ENCODE measurements at places on chromosomes 1 and 21.
A peak's percentile ranks its signal among the peaks of the same experiment; 100 is the strongest.

DNA sequence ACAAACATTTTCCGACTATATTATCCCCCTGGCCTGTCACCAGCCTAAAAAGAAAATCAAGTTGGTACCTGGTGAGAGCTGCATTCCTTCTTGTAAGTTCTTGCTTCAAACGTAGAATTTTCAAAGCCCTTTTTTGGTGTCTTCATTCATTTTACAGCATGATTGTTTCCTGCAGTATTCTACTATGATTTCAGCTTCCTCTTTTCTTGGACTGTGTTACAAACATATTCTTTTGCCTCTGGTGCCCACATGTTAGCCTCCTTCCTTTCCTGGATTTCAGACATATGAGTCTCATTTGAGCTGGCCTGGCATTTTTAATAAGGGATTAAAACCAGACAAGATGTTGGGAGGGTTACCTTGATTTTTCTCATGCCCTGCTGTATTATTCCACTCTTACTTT is 142.5 kb downstream of the PIGK start:
- DNase-seq, result no peak

GRCh38 chr1:7379441-7379971 is 391.6 kb upstream of the VAMP3 start:
- no peak for DNase-seq

DNA sequence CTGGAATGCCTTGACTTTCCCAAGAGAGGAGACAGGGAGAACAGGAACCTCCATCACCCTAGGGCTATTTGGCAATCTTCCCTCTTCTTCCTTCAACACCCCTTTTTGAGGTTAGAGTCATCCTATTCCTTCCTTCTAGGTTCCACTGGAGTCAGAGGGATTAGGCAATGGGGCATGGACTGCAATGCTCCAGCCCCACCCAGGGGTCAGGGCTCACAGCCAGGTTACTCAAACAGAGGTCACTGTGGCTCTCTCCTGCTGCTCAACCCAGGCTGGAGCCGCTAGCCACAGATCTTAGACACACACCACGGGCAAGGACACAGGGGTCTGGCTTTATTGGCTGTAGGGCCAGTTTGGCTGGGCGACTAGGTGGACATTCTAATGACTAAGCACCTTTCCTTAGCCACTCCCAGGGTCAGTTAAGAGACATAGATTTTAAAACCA is 145.5 kb upstream of the NRIP1 start:
- no peak for DNase-seq

- DNase-seq, result no peak
These were observed 15.8 kb downstream of the RGS8 start for GRCh38 chr1:182668521-182669054.

DNA sequence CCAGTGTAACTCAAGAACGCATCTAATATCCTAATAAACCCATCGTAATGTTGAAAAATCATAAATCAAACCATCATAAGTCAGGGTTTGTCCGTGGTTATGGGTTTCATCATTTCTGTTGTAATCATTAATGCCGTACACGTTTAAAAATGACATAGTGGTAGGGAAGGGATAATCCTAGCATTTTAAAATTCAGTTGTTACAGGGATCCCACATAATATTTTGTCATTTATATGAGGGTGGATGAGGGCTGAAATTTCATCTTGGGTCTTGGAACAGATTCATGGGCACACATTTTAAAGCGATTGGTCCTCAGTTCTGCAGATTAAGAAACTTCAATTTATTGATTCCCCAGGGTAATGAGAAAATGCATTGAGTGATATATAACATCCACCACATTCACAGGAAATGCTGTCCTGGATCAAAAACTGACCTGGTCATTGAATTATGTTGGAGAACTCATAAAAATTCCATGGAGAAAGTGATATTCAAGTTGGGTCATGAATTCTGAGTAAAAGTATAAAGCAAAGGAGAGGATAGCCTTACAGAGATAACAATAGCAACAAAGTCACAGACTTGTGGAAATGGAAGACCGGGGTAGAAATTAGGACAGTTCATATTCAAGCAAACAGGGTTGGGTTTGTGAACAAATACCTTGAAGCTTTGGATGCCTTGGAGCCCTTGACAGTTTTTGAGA is 1527.3 kb upstream of the TPTE start:
- no peak for DNase-seq

- DNase-seq, result peak; percentile 9
These were observed 26.1 kb downstream of the ATP5PF start for GRCh38 chr21:25708467-25709065.

DNA sequence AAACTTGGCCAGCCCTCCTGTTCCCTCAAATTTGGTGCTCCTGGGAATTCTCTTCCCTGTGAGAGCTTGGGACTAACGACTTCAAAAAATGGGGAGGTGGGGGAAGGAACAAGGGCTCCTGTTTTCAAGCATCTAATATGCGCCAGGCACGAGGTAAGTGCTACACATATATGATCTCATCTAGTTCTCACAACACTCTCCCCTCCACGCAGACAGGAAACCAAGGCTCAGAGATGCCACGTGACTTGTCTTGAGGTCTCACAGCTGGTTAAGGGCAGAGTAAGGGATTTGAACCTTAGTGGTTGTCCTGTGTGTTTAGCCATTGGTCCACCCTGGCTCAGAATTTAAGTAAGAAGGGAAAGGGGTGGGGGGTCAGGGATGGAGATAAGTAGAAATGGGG is 125.9 kb downstream of the DMRTB1 start:
- DNase-seq, result no peak

GRCh38 chr1:180555411-180555810 is 3.4 kb upstream of the OVAAL start:
- DNase-seq, result no peak

DNA sequence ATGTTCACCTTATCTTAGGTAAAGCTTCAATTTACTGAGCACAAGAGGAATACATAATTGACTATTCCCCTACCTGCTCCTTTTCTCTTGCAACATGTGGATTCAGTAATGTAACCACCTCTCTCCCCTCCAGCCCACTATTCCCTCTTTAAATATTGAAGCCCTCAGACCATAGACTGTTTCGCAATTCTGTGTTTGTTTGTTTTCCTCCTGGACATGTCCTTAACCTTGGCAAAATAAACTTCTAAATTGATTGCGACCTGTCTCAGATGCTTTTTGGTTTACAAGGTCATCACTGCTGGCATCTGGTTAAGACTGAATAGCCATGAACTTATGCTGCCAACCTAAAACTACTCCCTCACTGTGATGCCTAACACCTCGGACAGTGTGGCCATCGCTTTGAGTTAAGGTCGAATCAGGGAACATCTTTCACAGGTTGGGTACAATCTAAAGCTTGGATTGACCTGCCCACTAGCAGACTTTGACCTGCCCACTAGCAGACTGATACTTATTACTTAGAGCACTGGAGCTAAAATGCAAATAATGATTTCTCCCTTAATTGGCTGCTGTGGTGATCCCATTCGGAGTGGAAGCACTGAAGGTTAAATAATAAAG is 10.2 kb upstream of the CDC42BPA start:
- no peak for DNase-seq

GRCh38 chr1:156809281-156809680 is 7.4 kb downstream of the SH2D2A start:
- no peak for DNase-seq

DNA sequence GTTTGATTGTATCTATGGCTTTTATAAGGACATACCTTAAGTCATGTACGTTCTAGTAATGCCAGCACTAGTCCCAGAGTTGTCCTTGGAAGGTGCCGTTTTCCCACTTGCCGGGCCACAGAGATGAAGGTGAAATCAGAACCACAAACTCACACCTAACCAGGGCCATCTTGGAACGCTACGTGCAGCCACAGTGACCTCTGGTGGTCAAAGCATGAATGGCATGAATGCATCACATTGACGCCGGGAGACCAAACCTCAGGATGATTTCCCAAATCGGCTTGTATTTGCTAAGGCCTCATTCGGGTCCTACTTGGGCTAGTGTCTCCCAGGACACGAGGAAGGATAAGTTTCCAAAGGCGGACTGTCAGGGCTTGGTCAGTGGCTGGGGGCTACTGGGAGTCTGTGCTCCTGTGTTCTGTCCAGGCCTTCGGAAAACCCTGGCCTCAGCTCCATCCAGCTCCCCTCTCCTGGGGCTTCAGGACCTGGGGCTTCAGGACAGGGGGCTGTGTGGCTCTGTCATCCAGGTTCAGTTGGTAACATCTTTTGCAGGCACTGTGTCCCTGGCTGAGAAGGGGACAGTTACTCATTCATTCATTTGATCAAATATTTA is 260.5 kb downstream of the PRDM2 start:
- DNase-seq, result peak; percentile 39

GRCh38 chr1:223413216-223413615 is 20.0 kb downstream of the CCDC185 start:
- no peak for DNase-seq

GRCh38 chr21:42038826-42039425 is 28.8 kb upstream of the ZBTB21 start:
- no peak for DNase-seq

DNA sequence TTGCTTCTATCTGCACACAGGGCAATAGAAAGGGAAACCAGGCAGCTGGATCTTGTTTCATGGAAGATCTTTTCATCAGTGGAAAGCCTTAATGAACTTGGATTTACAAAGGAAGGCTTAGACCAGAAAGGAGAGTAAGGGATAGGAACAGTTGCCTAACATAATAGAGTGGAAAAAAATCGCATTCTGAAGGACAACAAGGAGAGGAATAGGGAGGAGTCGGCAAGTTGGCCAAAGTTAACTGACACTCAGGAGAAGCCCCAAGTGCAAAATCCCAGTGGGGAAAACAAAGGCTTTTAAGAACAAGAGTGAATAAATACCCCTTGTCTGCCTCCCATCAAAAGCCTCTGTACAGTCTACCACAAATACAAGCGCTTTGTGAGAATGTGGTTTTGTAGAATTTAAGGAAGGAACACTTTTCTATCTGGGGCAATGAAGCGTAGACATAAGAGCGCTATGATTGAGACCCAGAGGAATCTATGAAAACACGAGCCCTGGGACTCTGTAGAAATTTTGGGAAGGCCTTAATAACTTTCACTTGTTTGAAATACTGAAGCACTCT is 74.1 kb downstream of the ZNF648 start:
- DNase-seq, result no peak

DNA sequence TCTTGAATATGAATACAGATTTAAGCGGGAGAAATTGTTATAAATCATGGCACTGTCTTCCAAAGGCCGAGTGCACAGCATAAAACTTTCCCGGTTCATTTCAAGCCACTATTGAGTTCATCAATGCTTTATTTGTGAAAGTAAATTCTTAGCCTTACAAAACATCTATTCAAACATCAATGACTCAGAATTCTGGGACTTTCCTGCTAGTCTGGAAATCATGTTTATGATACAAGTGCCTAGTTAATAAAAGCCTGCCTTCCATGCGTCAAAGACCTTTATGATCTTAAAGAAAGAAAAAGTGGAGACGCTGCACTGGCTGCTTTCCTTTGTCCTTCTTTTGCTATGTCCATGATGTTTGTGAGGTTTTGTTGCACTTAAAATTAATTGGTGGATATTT is 137.7 kb downstream of the SETD4 start:
- DNase-seq, result no peak

GRCh38 chr21:43328958-43329691 is 97.8 kb downstream of the SIK1 start:
- DNase-seq, result no peak

GRCh38 chr21:34514576-34515115 is 2.6 kb upstream of the KCNE1 start:
- no peak for DNase-seq

GRCh38 chr1:86151427-86151826 is 5.1 kb downstream of the COL24A1 start:
- DNase-seq, result no peak

DNA sequence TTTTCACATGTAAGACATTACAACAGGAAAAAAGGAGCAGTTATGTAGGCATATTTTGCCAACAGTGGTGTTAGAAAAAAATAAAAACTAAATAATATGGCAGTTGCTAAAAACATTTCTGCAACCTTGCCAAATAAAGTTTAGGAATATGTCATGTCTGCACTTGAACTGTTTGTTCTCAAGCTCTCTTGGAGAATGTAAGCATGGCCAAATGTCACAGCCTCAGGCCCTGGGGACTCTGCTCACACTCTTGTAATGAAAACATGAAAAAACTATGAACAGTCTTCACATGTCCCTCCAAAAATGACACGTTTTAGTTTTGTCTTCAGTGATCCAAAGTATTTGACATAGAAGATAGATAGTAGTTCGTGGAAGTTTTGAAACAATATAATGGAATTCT is 753.3 kb downstream of the LTN1 start:
- DNase-seq, result no peak

- no peak for DNase-seq
These were observed 54.1 kb upstream of the LRRC7 start for GRCh38 chr1:69513601-69514000.

DNA sequence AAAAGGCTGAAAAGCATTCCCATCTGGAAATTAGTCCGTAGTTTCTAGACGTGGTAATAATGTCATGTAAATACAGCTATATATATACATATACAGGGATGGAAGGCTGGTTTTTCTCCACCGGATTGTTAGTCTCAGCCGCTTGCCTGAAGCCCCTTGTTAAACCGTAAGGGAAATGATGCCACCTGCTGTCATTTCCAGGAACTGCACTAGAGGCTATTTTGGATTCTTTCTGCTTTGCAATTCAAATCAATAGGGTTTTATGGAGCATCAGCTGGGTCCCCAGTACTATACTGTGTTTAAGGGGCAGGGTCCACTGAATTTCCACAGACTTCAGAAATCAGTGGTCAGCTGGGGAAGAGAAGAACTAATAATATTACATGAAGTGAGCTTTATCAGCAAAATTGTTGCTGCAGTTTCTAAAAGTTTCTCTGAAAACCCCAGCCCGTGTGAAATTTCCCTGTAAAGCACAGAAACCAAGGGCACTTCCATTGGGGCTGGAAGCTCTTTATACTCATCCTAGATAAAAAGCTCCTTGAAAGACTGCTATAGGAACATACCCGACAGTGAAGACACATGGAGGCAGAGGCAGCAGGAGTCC is 33.8 kb upstream of the MPZL1 start:
- DNase-seq, result peak; percentile 80

GRCh38 chr21:46264046-46264689 is 21.2 kb downstream of the MCM3AP start:
- no peak for DNase-seq

DNA sequence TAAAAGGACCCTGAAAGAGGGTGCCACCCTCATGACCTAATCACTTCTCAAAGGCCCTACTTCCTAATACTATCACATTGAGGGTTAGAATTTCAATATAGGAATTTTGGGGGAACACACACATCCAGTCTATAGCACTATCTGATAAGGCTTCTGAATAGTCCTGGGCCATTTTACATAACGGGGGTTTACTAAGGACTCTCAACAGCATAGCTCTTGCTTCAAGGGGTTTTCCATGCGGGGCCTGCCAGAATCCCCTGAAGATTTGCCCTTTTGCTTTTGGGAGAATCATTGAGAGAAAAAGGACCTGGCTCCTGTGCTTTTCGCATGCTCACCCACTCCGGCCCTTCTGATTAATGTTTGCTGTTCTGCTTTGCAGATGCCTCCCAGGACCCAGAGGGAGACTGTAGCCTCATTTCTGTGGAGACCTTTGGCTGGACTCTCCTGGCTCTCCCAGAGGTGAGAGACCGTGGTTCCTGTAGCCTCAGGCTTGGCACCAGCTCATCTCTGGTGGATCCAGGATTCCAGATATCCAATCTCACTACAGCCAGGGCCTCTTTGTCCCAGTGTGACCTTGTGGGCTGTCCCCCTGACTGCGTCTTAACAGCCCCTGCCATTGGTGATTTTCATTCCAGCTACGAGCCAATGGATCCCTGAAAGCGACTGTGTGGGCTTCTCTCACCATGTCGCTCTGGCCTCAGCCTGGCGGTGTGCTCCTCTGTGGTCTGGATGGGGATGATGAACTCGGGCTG is 72.6 kb downstream of the DDR2 start:
- no peak for DNase-seq

GRCh38 chr1:119883826-119884225 is 12.5 kb downstream of the ADAM30 start:
- DNase-seq, result no peak

GRCh38 chr1:43367026-43367903 is 546 bp downstream of the ELOVL1 start:
- DNase-seq, result no peak

All from activated CD8-positive, alpha-beta memory T cell treated with anti-CD3 and anti-CD28 coated beads for 48 hours (primary cell).